ENCODE measurements at places on chromosomes 13 and 19.

DNA sequence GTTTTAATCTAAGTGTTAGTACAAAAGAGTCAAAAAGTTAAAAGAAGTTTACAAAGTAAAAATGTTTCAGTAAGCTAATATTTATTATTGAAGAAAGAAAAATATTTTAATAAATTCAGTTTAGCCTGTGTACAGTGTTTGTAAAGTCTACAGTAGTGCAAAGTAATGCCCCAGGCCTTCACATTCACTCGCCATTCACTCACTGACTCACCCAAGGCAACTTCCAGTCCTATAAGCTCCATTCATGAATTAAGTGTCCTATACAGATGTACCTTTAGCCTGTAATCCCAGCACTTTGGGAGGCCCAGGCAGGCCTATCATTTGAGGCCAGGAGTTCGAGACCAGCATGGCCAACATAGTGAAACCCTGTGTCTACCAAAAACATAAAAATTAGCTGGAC is 24.1 kb upstream of the AKAP11 start:
- no peak for DNase-seq

DNA sequence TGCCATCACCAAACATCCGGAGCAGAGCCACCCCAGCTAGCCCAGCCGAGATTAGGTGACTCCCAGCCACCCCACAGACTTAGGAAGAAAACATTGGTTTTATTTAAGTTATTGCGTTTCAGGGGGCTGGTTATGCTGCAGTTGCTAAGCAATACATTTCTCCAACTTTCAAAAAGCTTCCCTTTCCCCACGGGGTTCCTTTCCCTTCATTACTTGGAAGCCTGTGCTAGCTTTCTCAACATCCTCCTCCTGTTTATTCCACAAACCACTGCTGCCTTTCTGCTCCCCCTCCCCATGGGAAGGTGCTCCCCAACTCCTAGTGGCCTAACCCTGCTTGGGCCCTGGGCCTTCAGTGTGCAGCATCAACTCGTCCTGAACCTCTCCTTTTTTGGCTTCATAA is 52.6 kb downstream of the CDADC1 start:
- no peak for DNase-seq

- no peak for DNase-seq
These were observed 516.5 kb downstream of the FGF9 start for GRCh38 chr13:22187329-22187728.

GRCh38 chr19:35557539-35558399 is 5.7 kb downstream of the ATP4A start:
- no peak for DNase-seq

DNA sequence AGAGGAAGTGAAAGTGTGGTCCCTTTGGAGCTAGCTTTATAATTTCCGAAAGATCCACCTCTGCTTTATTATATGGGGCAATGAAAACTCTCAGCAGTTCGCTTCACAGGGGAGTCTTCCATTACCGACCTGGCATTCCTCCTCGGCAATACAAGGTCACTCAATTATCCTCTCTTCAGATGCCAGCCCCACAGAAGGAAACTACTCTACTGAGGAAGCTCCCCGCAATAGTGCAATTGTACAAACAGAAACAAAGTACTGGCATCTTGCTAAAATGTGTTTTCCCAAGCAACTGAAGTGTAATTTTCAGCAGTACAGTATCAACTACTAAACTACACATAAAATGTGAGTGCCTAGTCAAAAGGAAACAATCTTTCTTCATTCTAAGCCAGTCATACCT is 702.0 kb downstream of the PCDH9 start:
- DNase-seq = no peak

- DNase-seq = no peak
These were observed 342.0 kb downstream of the RFC3 start for GRCh38 chr13:34159946-34160345.

- peak; percentile 48 for DNase-seq
These were observed 8.7 kb downstream of the EML2 start for GRCh38 chr19:45630463-45630862.

DNA sequence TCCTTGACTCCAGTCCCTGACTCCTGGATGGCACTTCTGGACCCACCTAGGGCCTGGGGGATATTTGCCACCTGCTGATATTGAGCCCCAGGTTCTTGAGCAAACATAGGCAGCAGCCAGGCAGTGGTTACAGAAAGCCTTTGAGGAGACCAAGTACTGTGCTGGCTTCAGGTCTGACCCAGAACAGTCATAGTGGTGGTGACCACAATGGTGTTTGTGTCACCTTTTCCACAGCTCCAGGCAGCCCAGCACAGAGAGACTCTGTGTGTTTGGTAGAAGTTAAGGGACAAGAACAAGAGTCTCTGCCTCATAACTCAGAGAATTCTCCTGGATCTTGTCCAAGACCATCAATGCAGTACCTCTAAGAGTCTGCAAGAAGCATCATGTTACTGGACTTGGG is 14.6 kb upstream of the CLC start:
- DNase-seq = no peak

- peak; percentile 34 for DNase-seq
These were observed 108.6 kb downstream of the AKAP11 start for GRCh38 chr13:42380420-42381164.

DNA sequence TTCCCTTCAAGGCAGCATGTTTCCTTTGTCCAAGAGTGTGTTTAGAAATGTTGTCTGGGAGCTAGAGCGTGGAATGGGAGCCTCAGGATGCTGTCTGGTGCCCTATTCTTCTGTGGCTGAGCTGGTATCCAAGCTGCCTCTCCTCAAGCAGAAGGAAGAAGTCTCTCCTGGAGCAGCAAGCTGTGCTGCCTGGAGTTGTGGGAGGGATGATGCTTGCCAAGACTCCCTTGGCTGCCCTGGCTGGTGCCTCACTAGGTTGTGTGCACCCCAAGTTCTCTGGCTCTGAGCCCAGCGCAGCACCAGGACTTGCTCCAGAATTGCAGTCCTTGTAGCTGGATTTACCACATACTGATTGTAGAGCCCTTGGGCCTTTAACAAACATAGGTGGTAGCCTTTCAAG is 4.7 kb upstream of the CYP4F3 start:
- no peak for DNase-seq

GRCh38 chr13:48733739-48734335 is 80.1 kb downstream of the CYSLTR2 start:
- no peak for DNase-seq

DNA sequence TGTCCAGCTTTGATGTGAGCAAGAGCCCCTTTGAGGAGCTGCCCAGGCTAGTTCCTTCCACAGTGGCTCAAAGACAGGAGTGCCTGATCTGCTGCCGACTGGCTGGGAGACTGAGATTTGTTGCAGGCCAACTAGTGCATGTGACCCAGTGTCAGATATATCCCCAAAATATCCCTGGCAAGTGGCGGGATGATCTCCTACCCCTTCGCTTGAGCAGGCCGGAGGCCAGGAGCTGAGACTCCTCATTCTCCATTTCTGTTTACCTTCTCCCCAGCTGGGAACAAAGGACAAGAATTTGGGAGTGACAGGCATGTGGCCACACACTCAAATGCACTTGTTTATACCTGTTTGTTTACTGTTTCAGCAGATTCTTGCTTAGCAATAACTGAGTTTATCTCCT is 37.1 kb upstream of the XPO4 start:
- DNase-seq = no peak

DNA sequence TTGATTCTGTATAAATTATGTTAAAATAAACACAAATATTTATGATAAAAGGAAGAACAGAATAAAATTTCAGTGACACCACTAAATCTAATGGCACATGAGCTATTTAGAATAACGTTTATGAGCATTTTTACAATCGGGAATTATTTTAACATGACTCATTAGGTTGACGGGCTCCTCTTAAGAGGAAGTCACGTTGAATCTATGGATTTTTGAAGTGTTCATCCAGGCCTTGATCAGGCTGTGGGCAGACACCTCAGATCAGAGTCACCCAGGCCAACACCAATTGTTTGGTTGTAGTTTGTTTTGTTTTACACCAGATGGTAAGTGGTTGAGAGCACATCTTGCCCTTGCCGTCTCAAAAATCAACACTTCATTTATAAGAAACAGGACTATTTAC is 257.8 kb downstream of the FOXO1 start:
- no peak for DNase-seq

- DNase-seq = no peak
These were observed 122.2 kb downstream of the KDM4B start for GRCh38 chr19:5091018-5091683.

GRCh38 chr13:36329361-36329760 is 16.8 kb downstream of the SPART start:
- DNase-seq = no peak

GRCh38 chr19:7101498-7102253 is 32.2 kb downstream of the ZNF557 start:
- no peak for DNase-seq

GRCh38 chr19:33639035-33639681 is 17.4 kb downstream of the CHST8 start:
- DNase-seq = peak; percentile 60
